NCI-H69 (cell line): ENCODE measurements at places on chromosomes 11 and 22.

DNA sequence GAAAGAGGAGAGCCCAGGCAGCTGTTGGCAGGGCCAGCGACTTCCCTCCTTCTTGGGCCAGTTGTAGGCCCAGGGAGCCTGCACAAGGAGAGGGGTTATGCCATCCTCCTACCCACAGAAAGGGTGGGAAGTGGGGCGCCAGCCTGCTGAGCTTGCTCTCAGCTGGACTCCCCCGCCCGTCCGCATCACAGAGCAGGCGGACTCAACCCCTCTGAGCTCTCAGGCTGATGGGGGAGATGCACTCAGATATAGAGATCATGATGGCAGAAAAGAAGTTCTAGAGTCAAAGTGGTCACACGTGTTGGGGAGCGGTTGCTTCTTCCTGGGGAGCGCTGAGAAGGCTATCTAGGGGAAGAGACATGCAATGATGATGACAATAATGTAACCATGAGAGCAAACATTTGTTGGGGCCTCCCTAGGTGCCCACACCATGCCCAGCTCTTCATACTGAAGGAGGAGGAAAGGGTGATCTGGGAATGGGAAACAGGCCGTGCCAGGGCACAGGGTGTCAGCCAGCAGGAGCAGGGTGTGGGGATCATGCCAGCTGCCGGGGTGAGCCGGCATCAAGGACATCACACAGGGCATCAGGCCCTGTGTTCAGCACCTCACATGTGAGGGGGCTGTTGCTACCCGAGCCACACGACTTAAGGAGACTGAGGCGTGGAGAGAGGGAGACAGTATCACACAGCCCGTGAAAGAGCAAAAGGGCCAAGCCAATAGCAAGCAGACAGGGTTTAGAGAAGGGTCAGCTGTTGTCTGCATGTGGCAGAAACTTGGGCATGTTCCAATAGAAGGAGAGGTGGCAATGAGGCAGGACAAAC, 7.7 kb downstream of the SLC35E4 start:
- no peak for DNase-seq

GRCh38 chr11:8760896-8761295, 78.3 kb downstream of the RPL27A start:
- peak; percentile 37 for DNase-seq

DNA sequence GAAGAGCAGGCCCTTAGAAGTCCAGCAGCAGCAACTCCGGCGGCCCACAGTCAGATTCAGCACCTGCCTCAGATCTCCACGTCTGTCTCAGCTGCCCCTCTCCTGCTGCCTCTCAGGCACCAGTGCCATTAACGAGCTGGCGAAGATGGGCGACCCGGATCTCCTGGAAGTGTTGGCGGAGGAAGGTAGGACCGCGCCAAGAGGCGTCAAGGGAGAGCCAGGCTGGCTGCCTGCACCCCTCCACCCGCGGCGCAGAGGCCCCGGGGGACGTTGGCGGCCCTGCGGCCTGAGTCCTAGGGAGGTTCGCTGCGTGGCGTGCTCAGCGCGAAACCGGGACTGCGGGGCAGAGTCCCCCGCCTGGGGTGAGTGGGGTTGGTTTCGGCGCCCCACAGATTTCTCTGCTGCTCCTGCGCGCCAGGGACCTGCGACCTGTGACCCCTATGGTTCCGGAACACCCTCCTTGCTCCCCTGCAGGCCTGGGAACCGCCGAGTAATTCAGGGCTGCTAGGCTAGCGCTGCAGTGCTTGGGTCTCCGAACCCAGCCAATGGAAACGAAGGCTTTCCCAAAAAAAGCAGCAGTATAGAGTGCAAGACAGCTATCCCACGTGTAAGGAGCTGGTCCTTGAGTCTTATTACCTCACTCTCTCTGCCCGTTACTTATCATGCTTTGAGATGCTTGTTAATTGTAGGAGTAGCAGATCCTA, 615 bp downstream of the ANO5 start:
- DNase-seq: peak; percentile 83

- DNase-seq: peak; percentile 95
Observed at GRCh38 chr22:20016734-20017621, at the start of gene ARVCF. TSS of gene ARVCF (minus strand) at chr22:20016823. CDS start at chr22:19990794, 26,029 bp downstream.

GRCh38 chr11:5690216-5690615, 626 bp downstream of the TRIM22 start:
- DNase-seq: no peak

DNA sequence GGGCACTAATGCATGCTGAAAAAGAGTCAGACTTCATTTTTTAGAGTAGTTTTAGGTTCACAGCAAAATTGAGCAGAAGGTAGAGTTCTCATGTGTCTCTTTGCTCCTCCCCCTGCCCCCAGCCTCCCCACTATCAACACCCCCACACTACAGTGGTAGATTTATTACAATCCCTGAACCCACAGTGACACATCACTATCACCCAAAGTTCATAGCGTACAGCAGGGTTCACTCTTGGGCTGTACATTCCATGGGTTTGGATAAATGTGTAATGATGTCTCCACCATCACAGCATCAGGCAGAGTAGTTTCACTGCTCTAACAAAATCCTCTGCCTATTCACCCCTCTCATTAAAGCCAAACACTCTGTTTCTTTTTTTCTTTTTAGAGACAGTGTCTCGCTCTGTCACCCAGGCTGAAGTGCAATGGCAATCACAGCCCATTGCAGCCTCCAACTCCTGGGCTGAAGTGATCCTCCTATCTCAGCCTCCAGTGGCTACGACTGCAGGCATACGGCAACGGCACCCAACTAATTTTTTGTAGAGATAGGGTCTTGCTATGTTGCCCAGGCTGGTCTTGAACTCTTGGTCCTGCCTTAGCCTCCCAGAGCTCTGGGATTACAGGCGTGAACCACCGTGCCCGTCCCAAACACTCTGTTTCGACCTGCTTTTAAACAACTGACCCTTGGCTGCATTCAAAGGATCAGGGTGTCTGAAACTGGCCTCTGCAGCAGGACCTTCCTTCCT, 4.1 kb downstream of the BEST1 start:
- no peak for DNase-seq

- no peak for DNase-seq
Observed at GRCh38 chr22:17872471-17872870, 98.2 kb upstream of the BID start.

GRCh38 chr11:496834-497564, 10.0 kb downstream of the RNH1 start:
- peak; percentile 14 for DNase-seq

- peak; percentile 35 for DNase-seq
Observed at GRCh38 chr11:125365196-125365931, 130.7 kb downstream of the FEZ1 start.

DNA sequence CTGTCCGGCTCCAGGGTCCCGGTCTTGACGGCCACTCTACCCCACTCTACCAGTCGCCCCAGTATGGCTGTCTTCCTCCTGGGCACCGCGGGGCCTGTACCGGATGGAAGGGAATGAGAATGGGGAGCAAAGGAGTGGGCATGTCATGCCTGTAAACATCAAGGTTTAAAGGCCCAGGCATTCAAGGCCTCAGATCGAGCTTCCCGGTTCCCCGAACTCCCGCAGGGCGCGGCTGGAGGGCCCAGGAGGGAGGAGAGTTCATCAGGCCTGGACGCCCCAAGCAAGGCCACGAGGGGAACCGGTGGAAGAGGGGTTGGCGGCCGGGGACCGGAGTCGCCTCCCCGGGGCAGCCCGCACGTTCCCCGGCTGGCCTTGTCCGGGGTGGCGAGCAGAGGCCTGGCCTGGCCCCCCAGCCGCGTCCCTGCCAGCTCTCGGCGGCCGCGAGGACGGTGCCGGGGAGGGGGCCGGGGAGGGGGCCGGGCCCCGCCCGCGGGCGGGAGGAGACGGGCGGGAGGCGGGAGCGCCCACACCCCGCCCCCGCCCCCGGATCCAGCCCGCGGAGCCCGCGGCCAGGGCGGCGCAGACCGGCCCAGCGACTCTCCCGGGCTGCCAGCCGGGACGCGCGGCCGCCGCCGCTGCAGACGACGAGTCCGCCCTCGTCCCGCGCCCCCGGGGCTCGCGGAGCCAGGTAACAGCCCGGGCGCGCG, at the start of gene CDC42EP1:
CDC42EP1 (plus strand) TSS at position 580 of the 707 bp plus-strand sequence. CDS start 5,870 bp downstream, outside the sequence.
- DNase-seq: peak; percentile 36

DNA sequence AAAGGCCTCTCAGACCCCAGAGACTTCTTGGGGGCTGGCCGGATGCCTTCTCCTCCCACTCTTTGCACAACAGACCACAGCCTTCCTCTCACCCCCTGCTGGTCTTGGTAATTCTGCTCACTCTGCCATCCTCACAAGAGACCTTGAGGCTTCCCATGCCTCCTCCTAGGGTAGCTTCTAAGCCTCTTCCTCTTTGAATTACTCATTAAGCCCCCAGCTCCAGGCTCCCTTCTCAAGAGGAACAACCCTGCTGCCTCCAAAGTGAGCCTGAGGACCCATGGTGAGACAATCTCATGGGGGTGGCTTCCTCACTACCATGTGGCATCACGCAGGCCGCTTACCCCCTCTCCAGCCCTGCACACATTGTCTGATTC, 184.6 kb upstream of the SYT13 start:
- no peak for DNase-seq

DNA sequence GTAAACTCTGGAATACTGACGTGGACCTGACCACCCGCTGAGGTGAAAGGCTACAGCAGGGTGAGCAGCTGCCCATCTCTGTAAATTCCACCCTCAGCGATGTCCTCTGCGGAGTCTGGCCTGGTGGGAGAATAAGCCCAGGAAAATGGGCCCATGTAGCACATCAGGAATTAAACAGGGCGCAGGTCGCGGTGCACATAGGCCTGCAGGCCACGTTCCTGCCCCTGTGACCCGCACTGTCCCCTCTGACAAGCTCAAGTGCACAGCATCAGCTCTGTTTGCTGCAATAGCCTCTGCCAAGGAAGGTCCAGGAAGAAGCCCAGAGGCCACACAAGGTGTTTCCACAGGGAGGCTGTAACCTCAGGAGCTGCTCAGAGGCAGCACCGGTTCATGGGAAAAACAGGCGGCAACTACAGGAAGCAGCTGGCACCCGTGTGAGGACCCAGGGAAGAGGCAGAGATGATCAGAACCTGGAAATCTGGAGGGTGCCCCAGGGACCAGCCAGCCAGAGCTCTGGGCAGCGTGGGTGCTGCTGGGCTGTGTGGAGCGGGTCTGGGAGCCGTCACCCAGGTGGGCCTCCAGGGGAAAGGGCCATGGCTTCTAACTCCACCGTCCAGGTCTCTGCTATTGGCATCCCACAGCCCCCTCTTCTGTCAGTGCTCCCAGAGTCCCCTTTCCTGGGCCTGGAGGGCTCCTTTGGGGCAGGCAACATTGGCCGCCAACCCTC, 808 bp upstream of the IFITM2 start:
- no peak for DNase-seq

GRCh38 chr11:93694557-93694956, 33.1 kb downstream of the CEP295 start:
- no peak for DNase-seq

DNA sequence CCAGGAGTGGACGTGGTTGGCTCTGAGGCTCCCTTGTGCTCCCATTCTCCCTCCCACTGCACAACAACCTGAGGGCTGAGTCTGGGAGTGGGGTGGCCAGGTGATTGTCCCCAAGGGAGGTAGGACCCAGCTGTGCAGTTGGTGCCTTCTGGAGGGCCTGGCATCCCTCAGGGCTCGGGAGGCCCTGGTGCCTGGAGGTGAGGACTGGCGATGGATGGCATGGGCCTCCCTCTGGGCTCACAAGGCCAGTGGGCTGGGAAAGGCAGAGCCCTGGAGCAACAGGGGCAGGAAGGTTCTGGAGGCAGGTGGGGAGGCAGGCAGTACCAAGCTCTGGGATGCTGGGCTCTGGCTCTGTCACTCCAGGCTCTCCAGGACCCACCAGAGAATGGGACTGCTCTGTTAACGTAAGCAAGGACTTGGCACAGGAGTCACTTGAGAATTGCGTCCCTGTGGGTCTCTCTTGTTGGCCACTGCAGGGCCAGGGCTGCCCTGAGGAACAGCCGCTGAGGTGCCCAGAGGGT, 114.2 kb downstream of the KCNQ1OT1 start:
- DNase-seq: no peak

DNA sequence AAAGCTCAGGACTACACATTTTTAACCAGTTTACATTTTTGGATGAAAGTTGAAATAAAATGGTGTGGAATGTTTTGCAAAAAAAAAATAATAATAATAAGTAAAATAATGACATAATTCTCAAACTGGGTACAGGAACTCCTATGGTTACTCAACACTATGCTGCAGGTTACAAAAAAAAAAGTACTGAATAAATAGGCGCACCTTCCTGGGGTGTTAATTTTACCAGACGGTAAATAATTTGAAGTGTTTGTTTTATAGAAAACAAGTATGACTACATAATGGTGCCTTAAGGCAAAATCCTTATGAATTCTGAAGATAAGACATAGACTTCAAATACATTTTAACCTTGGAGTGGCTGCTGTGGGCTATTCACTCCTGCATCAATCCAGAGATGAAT, 76.5 kb downstream of the RELT start:
- DNase-seq: peak; percentile 14

DNA sequence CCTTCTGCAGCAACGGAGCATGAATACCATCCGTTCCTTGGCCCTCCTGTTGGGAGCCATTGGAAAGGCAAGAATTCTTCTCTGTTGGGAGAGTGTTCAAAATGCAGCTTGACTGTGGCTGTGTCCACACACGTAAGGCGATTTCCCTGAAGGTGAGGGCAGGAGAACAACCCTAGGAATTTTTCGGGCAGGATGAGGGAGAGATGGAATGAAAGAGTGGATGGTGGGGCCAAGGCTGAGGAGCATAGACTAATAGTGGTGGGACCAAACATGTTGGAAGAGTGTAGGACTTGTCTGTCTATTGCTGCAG, 924.9 kb downstream of the TBC1D22A start:
- DNase-seq: no peak

DNA sequence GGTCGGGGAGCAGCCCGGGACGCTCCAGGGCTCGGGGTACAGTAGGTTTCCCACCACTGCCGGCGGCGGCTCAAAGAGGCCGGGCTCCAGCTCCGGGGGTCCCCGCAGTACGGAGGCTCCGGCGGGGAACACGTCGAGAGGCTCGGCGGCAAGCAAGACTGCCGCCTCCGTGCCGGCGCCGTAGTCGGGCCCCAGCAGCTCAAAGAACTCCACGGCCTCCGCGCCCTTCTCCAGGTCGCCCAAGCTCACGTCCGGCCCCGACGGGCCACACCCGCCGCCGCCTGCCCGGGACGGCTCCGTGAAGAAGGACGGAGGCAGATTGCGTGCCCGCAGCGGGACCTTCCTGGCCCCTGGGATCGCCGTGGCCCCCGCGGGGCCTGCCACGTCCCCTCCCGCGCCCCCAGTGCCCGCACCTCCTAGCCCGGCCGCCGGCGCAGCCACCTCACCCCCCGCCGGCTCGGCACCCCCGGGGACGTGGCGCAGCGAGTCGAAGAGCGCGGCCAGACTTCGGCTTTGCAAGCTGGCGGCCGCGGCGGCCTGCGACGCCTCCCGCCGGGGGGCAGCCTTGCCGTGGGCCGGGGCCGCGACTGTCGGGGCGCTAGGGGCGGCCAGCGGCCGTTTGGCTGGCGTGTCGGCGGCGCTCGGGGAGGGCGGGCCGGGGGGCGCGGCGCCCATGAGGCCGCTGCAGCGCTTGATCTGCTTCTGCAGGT, 775 bp downstream of the FAM181B start:
- peak; percentile 70 for DNase-seq

GRCh38 chr22:47133061-47133969, 370.9 kb downstream of the TBC1D22A start:
- DNase-seq: no peak

GRCh38 chr11:119706887-119707286, 22.1 kb downstream of the NECTIN1 start:
- DNase-seq: no peak

GRCh38 chr11:24389575-24389974, 107.3 kb upstream of the LUZP2 start:
- no peak for DNase-seq
